ENCODE measurements at places on chromosomes 7 and 10.

GRCh38 chr7:27094304-27095049, 1.3 kb downstream of the HOXA1 start:
- DNase-seq, result no peak

GRCh38 chr7:43649755-43650274, 66.9 kb downstream of the STK17A start:
- no peak for DNase-seq

DNA sequence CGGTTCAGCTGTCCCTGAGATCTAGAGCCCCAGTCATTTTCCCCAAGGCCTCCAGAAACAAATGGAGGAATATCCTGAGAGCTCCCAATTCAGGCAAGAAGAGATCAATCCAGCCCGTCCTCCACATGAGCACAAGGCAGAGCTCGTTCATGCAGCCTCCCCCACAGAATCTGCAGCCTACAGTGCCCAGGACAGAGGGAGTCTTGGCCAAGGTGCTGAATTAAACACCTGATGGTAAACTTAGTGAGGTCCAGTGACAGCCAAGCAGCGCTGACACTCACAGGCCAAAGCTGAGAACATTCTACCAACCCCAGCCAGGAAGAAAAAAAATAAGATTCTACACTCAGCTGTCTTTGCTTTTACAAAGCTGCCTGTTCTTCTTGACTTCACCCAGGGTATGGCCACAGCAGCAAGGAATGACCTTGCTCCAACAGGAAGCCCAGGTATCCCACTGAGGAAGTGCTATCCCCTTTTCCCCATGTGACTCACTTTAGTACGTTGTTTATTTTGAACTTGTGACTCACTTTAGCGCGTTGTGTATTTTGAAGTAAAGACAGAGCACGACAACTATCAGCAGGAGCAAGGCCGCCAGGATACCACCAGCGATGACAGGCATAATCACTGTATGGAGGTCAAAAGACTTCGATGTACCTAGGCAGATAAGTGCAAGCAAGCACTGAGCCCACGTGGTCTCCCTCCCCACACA, 4.4 kb upstream of the CUZD1 start:
- no peak for DNase-seq

GRCh38 chr10:33345236-33345635, 10.8 kb upstream of the NRP1 start:
- no peak for DNase-seq

GRCh38 chr10:10520491-10521385, 496.9 kb upstream of the CELF2 start:
- no peak for DNase-seq

- DNase-seq, result no peak
Observed at GRCh38 chr7:149832332-149833041, 5.7 kb upstream of the ZNF862 start.

DNA sequence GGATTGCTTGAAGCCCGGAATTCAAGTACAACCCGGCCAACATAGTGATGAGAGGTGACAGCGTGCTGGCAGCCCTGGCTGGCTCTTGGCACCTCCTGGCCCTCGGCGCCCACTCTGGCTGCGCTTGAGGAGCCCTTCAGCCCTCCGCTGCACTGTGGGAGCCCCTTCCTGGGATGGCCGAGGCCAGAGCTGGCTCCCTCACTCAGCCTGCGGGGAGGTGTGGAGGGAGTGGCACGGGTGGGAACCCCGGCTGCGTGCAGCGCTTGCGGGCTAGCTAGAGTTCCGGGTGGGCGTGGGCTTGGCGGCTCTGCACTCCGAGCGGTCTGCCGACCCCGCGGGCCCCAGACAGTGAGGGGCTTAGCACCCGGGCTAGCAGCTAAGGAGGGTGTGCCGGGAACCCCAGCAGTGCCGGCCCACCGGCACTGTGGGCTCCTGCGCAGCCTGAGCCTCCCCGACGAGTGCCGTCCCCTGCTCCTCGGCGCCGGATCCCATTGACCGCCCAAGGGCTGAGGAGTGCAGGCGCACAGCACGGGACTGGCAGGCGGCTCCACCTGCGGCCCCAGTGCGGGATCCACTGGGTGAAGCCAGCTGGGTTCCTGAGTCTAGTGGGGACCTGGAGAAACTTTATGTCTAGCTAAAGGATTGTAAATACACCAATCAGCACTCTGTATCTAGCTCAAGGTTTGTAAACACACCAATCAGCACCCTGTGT, 12.1 kb upstream of the RNF216 start:
- no peak for DNase-seq

DNA sequence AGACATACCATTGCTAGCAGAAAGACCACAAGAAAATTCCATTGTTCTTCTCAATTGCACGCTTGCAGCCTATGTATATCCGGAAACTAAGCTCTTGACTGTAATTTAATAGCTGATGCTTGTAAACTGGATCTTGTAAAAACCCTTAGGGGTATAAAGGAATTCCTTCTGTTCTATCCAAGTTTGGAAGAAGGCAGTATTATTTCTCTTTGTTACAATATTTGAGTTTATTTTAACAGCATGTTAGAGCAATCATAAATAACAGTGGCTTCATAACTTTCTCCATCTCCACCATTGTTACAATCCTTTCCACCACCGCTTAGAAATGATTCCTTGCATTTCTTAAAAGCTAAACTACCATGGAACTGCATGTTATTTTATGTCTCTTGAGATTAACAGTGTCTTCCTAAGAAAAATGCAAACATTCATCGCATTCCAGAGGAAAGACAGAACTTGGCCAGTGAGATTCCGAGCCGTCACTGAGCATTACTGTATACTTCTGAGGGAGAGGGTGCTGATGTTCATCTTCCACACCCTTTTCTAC, 92.5 kb downstream of the TRIL start:
- no peak for DNase-seq

GRCh38 chr10:114518401-114519305, 114.4 kb upstream of the AFAP1L2 start:
- DNase-seq, result no peak

- DNase-seq, result no peak
Observed at GRCh38 chr7:91345449-91345848, 81.2 kb downstream of the FZD1 start.

- DNase-seq, result no peak
Observed at GRCh38 chr10:70508912-70509756, 30.6 kb downstream of the PALD1 start.

DNA sequence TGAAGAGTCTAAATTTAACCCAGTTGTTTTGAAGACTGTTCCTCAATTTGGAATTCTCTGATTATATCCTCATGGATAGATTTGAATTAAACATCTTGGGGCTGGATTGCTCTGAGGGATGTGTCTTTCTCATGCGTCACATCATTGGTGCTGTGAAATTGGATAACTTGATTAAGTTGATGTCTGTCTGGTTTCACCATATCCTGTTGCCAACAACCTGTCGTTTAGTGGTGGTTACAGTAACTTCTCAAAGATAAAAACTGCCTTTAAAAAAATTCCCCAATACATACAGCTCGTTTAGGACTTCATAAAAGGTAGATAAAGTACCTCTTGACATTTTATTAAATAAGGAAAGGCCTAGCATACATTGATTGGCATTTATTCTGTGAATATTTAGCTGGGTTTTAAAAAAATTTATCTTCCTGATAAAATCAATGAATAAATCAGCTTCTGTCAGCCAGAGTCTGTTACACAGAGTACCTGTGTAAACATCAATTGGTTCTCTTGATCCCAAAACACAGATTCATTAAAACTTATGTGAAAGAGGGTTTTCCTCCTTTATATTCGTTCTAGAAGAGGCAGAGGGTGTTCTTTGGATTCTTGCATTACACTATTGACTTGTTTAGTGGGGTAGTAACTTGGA, 10.5 kb downstream of the CRCP start:
- DNase-seq, result no peak

- DNase-seq, result no peak
Observed at GRCh38 chr7:92052684-92053083, 81.6 kb downstream of the CYP51A1 start.

- no peak for DNase-seq
Observed at GRCh38 chr7:38318803-38319416, 45.5 kb upstream of the TARP start.

GRCh38 chr7:91512958-91513357, 248.7 kb downstream of the FZD1 start:
- DNase-seq, result no peak

GRCh38 chr7:47180516-47180826, 401.4 kb downstream of the TNS3 start:
- DNase-seq, result no peak

GRCh38 chr10:22029445-22030236, 26.1 kb upstream of the DNAJC1 start:
- DNase-seq, result no peak

GRCh38 chr10:98384531-98385133, 30.4 kb downstream of the PYROXD2 start:
- no peak for DNase-seq

DNA sequence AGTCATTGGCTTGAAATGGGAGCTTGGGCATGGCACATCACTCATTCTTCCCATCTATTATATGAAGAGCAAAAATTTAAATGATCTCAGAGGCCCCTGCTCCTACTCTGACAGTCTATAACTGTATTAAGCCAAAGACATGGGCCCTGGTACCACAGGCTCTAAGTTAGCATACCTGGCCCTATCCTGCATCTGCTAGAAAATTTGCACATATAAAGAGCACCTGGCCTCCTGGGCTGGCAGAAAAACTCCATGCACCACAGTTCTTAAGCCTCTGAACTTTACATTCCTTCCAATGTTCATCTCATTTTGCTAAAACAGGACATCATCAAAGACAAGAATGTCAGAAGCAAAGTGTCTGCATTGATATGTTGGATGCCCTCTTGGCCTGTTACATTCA, 29.6 kb upstream of the ANK3 start:
- DNase-seq, result no peak

- no peak for DNase-seq
Observed at GRCh38 chr10:113648478-113648877, 15.4 kb downstream of the NRAP start.

GRCh38 chr7:135385209-135385608, 124.7 kb downstream of the CNOT4 start:
- no peak for DNase-seq

DNA sequence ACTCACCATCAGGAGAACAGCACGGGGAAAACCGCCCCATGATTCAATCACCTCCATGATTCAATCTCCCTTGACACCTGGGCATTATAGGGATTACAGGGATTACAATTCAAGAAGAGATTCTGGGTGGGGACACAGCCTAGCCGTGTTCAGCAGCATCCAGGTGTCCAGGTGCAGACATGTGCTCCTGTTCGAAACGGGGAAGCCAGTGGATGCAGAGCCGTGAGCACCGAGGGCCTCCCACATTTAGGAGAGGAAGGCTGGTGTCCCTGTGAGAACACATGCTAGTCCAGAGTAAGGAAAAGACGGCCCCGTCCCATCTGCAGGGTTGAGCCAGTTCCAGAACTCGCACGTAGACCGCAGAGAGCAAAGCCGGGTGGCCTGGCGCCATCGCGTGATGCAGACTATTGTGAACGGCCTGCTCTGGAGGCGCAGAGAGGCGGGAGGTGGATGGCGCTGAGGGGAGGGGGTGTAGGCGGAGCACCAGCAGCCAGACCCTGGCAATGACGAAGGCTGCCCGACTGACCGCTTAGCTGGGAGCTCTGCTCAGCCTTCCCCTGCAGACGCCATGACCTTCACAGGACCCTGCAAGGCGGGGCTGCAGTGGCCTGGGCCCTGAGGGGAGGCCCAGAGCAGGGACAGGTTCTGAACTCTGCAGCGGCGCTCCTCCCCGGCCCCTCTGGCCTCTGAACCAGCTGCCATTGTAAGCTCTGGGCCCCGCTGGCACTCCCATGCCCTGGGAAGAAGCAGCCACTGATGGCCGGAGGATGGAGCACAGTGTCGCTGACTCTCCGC, 141.6 kb upstream of the TCERG1L start:
- DNase-seq, result no peak

DNA sequence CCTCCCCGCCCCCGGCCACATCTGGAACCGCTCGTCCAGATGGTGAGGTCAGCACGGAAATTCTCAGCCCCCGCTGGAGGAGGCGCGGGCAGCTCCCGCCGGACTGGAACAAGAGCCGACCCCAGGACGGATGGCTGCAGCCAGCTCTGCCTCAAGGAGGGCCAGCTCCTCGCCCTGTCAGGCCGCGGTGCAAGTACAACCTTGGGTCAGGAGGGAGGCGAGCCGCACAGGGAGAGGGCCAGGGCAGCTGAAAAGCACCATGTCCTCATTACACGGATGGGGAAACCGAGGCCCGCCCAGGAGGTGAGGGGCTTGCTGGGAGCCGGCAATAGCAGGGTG, 3.8 kb upstream of the GRIFIN start:
- DNase-seq, result no peak

GRCh38 chr10:101489355-101489754, 98.7 kb downstream of the POLL start:
- DNase-seq, result no peak

GRCh38 chr7:130273081-130273932, 6.6 kb downstream of the CPA2 start:
- DNase-seq, result peak; percentile 77

DNA sequence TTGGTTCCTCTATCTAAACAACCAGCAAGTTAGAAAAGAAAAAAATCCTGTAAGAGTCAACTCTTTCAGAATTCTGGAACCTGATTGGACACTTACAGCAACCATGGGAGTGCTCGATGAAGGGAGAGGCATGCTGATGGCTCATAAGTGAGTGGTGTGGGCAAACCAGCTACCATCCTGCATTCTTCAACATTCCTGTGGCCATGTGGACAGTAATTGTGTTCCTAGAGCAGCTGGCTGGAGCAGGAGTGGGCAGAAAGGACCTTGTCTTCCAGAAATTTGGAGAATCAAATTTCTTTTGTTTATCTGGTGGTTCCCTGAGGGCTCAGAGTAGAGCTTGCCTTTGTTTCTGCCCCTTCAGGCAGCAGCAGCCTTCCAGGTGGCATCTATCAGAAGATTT, 22.5 kb upstream of the MYL7 start:
- no peak for DNase-seq

DNA sequence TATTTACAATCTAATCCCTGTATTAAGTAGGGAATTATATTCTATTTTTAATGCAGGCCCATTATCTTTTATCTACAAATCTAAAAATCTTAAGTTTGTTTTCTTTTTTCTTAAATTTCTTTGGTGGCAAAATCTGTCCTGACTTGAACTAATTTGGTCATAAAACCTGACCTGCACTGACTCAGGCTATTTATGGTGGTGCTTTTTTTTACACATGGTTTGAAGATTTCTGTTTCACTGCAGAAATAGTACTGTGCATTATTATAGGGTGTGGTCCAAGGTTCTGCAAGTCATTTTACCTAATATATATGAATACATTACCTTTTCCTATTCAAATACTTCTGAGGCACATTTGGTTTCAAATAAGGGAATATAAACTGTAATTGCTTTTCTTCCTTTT, 137.0 kb downstream of the CD36 start:
- DNase-seq, result no peak

GRCh38 chr10:102673819-102674511, 29.7 kb downstream of the TRIM8 start:
- no peak for DNase-seq

GRCh38 chr7:145219461-145219860, 383.6 kb upstream of the TPK1 start:
- DNase-seq, result no peak

DNA sequence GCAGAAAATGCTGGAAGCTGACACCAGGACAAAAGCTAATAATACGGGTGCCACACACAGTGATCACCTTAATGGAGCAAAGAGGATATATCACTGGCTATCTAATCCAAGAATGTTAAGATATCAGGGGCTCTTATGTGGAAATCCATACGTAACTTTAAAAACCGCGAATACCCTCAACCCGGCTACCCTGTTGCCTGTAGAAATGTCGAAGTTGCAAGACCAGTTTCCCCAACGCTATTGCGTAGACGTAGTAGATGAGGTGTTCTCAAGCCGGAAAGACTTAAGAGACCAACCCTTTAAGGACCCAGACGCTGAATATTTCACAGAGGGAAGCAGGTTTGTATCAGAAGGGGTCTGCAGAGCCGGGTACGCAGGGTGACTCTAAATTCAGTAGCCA, 7.9 kb upstream of the CYREN start:
- DNase-seq, result peak; percentile 11

- DNase-seq, result no peak
Observed at GRCh38 chr7:151232917-151233701, 826 bp downstream of the CHPF2 start.

Data from mesothelial cell of epicardium (in vitro differentiated cells).